NCI-H146 (cell line): ENCODE measurements at places on chromosomes 7 and 10.

GRCh38 chr10:9331583-9332008 is 1277.1 kb downstream of the GATA3 start:
- DNase-seq = peak; percentile 37

DNA sequence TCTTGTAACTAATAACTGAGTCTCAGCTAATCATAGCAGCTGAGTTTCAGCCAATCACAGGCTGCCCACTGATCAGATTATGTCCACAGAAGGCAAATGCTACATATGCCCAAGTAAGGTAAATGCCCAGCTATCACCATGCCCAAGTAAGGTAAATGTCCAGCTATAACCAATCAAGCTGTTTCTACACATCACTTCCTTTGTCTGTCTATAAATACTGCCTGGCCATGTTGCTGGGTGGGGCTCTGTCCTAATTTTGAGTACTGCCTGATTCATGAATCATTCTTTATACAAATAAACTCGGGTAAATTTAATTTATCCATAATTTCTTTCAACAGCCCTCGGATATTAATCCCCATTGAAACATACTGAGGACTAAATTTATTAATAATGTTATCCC is 312.4 kb downstream of the CACNA2D1 start:
- DNase-seq = no peak

- DNase-seq = no peak
These were observed 1.2 kb upstream of the ZEB1 start for GRCh38 chr10:31317652-31318381.

GRCh38 chr7:43454936-43455518 is 127.9 kb upstream of the STK17A start:
- peak; percentile 5 for DNase-seq
